Small intestine (tissue), 16 donors: ENCODE measurements at places on chromosomes 13 and 19.

GRCh38 chr19:35100588-35101533 is 14.8 kb upstream of the FXYD3 start:
- DNase-seq, result no peak

GRCh38 chr19:17758515-17758914 is 7.2 kb downstream of the FCHO1 start:
- no peak for DNase-seq

- DNase-seq, result no peak
Observed at GRCh38 chr19:42199440-42200115, 17.9 kb downstream of the DEDD2 start.

GRCh38 chr19:54444737-54445136 is 4.3 kb upstream of the LENG8 start:
- peak; percentile 100 for DNase-seq

DNA sequence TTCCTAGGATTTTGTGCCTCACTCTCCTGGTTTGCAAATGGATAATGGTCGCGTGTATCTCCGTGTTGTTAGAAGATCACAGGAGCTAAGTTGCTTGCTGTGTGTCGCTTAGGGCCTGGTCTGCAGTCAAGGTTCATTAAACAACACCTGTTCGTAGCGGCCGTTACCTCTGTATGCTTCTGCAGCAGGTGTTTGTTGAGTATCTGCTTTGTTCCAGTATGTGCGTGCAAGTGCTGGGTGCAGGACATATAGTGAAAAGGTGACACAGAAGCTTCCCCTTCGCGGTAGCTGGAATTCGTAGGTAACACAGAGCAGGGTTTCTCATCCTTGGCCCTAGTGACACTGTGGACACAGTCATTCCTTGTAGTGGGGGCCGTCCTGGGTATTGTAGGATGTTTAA is 5.4 kb downstream of the MED25 start:
- DNase-seq, result no peak

- no peak for DNase-seq
Observed at GRCh38 chr13:89827552-89827951, 1519.9 kb upstream of the MIR17HG start.

GRCh38 chr13:56986121-56986520 is 154.6 kb upstream of the PRR20A start:
- no peak for DNase-seq

- DNase-seq, result no peak
Observed at GRCh38 chr19:16012552-16012951, 63.7 kb upstream of the TPM4 start.

- DNase-seq, result peak; percentile 85
Observed at GRCh38 chr13:109593230-109593629, 193.2 kb downstream of the IRS2 start.

DNA sequence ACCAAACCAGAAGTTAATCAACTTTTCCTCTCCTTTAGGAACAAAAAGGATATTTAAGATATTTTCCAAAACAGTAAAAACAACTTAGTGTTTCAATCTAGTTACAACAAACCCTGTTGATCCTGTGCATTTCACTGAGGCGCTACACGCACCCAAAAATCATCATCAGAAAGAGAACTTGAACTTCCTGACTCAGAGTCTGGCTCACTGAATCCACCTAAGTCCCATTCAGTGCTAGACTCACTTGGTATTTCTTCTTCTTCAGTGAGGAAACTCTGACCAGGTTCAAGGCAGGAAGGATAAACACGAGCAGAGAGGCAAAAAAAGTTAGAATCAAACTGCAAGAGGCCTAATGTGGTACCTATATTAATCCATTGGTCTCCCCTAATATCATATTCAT is 2.2 kb downstream of the KBTBD6 start:
- no peak for DNase-seq

DNA sequence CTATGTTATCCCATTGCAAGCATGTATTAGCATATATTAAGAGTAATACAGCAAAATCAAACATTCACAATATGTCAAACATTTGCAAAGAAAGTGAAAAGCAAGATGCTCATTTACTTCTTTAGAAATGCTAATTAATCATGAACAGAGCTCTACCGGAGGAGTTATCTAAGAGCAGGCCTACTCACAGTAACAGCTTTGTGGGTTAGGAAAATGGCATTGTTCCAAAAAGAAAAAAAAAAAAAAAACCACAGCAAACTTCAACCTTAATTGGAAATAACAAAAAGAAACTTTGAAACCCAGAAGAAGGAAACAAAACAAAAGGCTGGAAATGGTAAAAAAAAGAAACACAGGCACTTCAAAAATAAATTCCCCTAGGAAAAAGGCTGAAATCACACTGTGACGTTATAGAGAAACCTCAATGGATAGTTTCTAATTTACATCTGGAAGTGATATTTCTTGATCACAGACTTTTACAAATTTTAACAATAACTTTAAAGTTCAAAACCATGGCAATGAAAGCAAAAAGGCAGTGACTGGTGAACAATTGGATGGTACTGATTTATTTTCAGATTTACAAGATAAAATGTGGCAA is 1236.8 kb upstream of the SPRY2 start:
- DNase-seq, result no peak

GRCh38 chr13:59364641-59365085 is 799.1 kb downstream of the DIAPH3 start:
- no peak for DNase-seq

DNA sequence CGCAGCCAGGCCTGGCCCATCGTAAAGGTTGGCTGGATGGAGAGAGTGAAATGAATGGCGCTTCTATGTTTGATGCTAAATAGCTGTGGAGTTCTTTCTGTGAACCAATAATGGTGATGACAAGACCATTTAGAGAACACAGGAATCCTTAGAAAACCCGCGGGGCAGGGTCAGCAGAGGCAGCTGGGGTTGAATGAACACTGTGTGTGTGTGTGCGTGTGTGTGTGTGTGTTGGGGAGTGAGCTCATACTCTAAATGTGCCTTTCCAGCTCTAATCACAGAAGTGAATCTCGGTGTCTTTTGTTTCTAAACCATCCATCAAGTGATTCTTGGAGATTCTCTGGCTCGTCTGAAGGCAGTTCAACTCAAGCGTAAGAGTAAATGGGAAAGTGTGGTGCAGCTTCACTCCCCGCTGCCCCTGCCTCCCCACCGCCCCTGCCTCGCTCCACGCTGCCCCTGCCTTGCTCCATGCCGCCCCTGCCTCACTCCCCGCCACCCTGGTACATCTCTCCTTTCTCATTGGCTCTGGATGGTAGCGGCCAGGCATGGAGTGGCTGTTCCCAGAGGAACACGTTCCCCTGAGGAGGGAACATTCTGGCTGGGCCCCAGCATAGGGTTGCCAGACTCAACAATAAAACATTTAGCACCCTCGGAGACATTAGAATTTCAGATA is 21.2 kb downstream of the TMPRSS9 start:
- no peak for DNase-seq

- DNase-seq, result peak; percentile 80
Observed at GRCh38 chr19:47430041-47430802, 10.9 kb upstream of the MEIS3 start.

DNA sequence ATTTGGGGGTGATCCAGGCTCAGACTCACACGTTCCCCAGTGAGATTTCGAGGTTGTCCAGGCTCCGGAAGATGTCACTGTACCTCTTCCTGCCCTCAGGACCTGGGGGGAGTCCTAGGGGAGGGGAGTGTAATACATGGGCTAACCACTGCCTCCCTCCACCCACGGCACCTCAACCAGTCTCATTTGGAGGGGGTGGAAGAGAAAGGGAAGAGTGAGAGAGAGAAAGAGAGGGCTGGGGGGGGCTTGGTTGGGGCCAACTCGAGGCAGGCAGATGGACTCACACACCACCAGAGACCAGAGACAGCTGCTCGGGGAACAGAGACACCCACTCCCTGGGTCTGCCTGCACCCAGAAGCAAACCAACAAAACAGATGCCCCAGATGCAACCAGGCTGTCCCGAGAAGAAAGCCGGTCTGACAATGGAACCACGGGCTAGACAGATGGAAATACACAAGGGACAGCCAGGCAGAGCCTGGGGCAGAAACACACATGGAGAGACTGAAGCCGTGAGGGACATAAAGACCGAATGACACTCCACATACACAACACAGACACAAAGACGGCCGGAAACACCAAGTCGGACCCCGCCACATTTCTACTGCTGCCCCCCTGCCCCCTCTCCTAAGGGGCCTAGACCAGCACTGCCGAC is 825 bp downstream of the GMIP start:
- DNase-seq, result peak; percentile 41

GRCh38 chr13:111395511-111396393 is 75.3 kb downstream of the TEX29 start:
- no peak for DNase-seq

DNA sequence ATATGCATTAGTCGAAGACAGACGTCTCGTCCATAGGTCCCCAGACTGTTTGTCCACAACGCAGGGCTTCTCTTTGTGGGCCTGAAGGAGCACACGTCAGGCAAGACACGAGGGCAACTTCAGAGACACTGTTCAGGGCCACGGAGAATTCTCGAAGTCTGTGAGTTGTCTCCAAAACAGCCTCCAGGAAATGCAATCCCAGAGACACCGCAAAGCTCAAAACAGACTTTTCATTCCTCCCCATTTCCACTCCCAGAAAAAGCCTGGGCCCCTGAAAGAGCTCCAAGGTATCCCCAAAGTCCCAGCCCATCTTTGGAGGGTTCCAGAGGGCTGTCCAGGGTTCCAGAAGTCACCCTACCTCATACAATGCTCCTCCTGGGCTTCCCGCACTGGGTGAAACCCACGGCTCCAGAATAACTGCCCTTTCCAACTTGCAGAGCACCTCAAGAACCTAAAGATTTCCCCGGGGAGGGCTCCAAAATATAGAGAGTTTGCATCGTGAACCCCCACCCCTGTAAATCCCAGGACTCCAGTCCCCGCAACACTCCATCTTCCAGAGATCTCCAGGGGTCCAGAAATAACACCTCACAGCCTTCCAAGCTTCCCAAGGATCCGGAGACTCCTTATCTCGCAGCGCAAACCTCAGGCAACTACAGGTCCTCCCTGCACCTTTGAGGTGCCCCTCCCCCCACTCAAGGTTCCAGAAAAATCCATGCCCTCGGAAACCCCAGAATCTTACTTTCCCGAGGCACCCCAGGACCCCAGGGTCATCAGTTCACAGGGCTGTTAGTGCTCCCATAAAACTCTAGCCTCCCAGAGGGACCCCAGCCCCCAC is 687 bp upstream of the FTL start:
- DNase-seq, result peak; percentile 91

- DNase-seq, result peak; percentile 47
Observed at GRCh38 chr19:19405971-19406877, 749 bp downstream of the GATAD2A start.

DNA sequence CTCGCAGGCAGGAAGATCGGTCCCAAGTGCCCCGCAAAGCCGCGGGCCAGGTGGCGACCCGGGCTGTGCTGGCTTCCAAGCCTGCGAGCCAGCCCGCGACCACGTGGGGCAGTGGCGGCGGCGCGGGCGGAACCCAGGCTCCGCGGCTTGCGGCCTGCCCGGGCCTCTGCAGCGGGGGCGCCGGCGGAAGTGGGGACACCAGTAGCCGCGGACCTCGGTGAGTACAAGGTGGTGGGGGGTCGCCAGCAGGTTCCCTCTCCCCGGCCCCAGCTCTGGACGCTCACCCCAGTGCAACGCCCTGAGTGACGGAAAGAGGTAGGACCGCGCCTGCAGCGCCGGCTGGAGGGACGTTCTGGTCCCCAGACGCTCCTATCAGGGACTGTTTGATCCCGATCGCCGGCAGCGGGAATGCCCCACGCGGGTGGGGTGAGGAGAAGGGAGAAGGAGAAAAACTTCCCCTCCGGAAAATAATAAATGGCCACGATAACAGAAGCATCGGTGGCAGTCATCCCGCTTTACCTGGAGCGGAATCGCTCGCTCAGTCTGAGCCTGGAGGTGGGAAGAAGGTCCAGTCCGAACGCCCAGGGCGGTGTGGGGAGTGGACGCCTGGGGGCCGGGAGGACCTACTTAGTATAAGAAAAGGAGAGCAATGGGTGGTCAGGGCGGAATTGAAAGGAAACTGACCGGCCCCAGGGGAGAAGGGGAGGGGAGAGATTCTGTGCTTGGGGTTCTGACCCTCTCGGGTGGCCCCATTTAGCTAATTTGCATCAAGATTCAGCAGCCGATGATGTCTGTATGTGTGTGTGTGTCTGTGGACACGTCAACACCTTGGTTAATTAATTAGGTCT is at the start of gene GEMIN7:
Gene GEMIN7 (plus strand): TSS at position 198 of the 848 bp plus-strand sequence. CDS start 10,855 bp downstream, outside the sequence.
- peak; percentile 72 for DNase-seq

GRCh38 chr19:8001995-8002849 is 3.2 kb downstream of the ELAVL1 start:
- peak; percentile 84 for DNase-seq

DNA sequence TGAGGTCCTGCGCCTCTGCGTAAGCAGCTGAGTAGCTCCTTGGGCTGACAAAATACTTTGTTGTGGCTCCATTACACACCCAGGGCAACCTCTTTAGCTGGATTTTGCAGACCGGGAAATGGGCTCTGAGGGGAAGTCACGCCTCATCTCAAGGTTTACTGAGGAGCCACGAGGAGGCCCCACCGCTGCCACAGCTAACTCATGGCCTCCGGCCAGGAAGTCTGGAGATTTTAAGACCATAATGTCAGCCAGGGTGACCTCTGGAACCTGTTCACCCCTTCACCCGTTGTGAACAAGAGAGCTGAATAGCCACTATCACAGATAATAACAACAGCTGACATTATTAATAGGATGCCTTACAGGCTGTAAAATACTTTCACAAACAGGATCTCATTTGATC is 351.3 kb upstream of the TMTC4 start:
- no peak for DNase-seq

DNA sequence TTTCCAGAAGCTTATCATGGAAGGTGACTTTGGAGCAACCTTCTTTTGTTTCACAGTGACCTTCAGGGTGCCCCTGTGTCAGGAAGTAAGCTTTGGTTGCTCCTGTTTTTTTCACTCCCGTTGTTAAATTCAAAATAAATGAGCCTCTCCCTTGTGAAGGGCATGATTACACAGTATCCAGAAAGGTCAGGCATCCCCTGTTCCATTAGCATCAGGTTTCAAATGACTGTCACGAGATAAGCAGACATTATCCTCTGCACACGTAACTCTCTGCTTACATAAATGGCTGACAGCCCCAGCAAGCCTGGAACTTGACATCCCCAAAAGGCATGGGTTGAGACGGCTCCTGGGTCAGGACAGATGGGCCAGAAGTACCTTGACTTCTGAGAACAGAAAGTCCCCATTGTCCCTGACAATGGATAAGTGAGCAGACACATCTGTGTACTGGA is 52.0 kb downstream of the RAB20 start:
- DNase-seq, result peak; percentile 31

DNA sequence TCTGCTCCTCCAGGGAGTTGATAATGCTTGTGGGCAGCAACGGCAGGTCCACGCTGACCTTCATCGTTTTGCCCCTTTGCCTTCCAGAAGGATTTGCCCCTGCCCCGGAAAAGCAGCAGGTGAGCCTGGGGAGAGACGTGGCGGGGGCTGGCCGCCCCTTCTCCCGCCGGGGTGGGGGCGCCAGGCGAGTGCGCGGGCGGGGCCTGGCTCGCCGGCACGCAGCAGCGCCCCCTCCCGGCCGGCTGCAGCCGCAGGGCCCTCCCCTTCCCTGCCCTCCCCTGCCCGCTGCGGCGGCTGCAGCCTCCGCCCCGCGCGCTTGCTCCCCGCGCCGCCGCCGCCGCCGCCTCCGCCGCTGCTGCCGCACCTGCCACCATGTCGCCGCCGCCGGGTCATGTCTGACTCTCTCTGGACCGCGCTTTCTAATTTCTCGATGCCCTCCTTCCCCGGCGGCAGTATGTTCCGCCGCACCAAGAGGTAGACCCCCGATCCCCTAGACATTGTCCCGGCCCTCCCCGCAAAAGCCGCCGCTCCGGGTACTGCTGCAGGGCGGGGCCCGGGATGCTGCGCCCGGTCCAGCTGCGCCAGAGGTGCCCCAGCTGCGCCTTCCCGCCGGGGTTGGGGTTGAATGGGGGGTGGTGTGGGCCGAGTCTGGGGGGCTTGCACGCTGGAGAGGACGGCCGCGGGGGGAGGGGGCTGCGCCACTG is at the start of gene MAST1:
Gene MAST1 (plus strand): TSS at position 334 of the 704 bp plus-strand sequence. CDS start 58 bp downstream, at position 392.
- DNase-seq, result peak; percentile 72
